Activated T-cell treated with anti-CD3 and anti-CD28 coated beads, Interleukin-2, amount 50 U/mL, for 24 hours (primary cell): ENCODE measurements at places on chromosomes 4 and X.
A peak's percentile ranks its signal among the peaks of the same experiment; 100 is the strongest.

GRCh38 chrX:78029663-78030062, 60.2 kb upstream of the PGAM4 start:
- H3K4me3 ChIP-seq = no peak overlapping the region
- H3K27me3 ChIP-seq = peaks cover 35% of the 10 kb centered on the region
- no peaks in the 10 kb centered on the region for H3K36me3 ChIP-seq
- H3K27ac ChIP-seq = no peak overlapping the region

DNA sequence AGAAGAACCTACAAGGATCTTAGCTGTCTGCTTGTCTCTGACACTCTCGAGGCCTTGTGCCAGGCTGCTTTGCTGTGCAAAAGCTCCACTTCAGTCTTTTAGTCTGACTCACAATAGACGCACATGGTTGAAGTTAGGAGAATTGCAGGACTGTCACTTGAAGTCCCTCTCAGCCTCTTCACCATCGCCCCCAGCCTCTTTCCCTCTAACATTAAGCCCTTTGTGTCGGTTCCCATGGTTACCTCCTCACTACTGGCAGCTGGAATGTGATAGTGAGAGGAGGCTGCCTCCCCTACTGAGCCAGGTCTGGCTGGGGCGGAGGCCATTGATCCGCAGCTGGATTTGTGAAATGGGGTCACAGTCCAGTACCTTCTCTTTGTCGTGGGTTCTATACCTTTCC, 201.8 kb downstream of the SOWAHB start:
- no peak for DNase-seq
- H3K4me1 ChIP-seq = peaks cover 6% of the 10 kb centered on the region
- H3K36me3 ChIP-seq = no peaks in the 10 kb centered on the region
- no peak overlapping the region for H3K4me3 ChIP-seq
- H3K27ac ChIP-seq = no peak overlapping the region

DNA sequence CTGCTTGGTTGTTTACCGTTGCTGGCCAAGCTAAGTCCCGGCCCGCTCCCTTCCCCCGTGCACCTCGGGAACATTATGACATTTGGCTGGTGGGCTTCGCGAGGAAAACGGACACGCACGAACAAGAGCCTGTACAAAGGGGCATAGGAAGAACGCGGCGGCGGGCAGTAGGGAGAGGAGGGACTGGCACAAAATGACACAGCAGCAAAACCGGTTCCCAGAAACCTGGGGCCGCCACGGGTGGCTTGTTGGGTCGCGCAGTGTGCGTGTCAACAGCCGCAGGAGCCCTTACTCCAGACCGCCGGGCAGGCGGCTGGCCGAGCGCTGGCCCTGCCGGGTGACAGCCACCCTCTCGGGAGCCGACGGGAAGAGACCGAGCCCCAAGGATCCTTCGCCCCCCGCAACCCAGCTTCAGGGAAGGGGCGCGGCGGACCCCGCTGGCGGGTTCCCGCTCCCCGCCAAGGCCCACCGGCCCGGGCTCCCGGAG, 1.6 kb upstream of the LIN54 start:
- H3K4me3 ChIP-seq = peak overlapping the region; percentile 97
- H3K27me3 ChIP-seq = no peaks in the 10 kb centered on the region
- H3K27ac ChIP-seq = peak overlapping the region; percentile 98
- DNase-seq = no peak
- peaks cover 18% of the 10 kb centered on the region for H3K36me3 ChIP-seq
- peaks cover 48% of the 10 kb centered on the region for H3K4me1 ChIP-seq

DNA sequence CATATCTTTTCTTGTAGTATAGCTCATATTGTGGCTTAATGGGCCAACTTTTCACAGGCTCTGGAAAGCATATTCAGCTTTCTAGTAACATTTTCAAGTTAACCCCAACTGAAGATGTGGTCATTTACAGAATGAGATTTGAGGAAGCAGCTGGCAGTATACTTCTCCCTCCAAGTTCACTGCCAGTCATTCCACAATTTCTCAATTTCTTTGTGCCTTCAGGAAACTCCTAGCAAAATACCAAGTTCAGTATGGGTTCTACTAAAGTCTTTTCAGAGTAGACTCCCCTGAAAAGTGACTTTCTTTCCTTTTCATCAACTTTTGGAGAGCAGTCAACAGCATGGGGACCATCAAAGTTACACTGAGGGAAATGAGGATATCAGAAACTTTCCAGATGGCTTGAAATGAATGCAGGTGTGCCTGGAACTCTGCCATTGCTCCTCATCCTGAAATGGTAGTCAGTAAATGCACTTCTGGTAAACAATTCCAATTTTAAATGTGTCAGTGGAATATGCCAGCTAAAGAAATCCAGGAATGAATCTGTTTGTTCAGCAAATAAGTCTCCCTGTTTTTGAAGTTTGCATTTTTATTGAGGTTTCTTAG, 81.5 kb upstream of the TEX13D start:
- no peaks in the 10 kb centered on the region for H3K36me3 ChIP-seq
- H3K27ac ChIP-seq = no peak overlapping the region
- DNase-seq = no peak
- H3K4me1 ChIP-seq = peaks cover 14% of the 10 kb centered on the region
- no peak overlapping the region for H3K4me3 ChIP-seq

GRCh38 chr4:145230726-145231125, 50.3 kb upstream of the OTUD4 start:
- peaks cover 11% of the 10 kb centered on the region for H3K27me3 ChIP-seq
- H3K4me3 ChIP-seq = no peak overlapping the region
- H3K36me3 ChIP-seq = no peaks in the 10 kb centered on the region
